A172 (cell line): ENCODE measurements at places on chromosomes 2 and 18. TPM values are rescaled to one million over a fixed set of nuclear protein-coding genes. Genes with fewer than 3 reads are reported as not detected.
A peak's percentile ranks its signal among the peaks of the same experiment; 100 is the strongest.

Gene PSD4
- 10.0 and 10.2 TPM in 2 replicates for total RNA-seq

GRCh38 chr18:12639990-12640880 lies 17.7 kb downstream of the SPIRE1 start:
- DNase-seq, result peak; percentile 84

DNA sequence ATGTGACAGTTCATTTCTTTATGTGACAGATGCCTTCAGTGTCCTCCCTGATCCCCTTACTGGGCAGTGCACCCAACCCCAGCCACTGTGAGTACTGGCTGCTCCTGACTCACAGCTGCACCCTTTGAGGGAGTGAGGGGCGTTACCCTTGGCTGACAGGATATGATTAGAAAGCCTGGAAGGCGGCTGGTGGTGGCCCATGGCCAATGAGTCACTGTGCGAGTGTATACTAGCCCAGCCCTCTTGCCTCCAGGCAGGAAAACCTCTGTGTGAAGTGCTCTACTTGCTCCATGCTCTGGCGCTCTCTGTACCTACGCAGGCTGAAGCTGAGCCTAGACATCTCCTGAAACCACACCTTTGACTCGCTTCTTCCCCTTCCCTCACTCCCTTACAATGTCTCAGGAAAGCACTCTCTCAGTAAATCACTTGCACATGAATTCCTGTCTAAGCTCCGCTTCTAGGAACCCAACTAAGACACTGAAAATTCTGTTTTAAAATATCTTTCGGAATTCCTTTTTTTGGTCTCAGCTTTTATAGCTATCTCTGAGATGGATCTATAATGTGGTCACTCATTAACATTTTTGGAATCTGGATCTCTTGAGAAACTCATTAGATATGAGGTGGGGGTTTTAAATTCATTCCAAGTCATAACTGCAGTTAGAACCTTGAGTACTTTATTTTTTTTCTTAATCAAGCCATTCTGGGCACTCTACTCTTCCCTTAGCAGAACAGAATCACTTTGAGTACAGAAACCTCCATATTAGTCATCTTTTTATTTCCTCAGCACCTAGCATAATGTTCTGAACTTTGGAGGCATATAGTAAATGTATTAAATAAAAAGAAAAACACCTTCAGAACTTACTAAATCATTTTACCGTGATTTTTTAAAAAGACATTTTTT lies 25.3 kb upstream of the STAM2 start:
- DNase-seq, result peak; percentile 100

DNA sequence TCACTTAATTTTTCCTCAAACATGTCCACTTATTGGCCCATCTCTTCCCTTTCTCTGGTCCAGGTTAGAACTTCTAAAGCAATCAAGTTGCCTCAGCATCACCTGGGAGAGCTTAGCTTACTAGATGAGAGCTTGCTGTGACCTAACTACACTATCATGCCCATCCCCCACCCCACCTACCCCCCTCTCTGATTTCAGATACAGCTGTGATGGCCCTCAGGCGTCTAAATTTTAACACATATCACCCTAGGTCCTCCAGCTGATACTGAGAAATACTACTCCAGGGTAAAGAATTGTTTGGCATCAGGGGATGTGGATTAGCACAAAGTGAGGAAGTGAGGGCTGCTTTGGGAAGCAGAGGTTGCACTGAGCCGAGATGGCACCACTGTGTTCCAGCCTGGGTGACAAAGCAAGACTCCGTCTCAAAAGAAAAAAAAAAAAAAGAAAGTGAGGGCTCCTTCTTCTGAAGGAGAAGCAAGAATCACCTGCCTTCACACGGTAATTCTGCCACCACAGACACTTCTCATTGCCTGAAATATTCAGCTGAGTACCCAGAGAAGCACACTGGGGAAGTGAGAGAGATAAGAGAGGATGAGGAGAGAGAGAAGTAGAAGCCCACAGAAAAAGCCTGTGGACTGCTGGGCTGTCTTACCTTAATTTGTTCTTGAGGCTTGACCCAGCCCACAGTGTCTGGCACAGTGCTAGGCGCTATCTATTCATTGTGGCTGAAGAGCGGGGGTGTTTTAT lies 263.4 kb downstream of the ASXL3 start:
- no peak for DNase-seq
